Stromal cell of bone marrow (primary cell): ENCODE measurements at places on chromosomes 7 and 10.
A peak's percentile ranks its signal among the peaks of the same experiment; 100 is the strongest.

GRCh38 chr10:58898854-58899573 is 277.4 kb upstream of the PHYHIPL start:
- no peak for DNase-seq

GRCh38 chr10:34131152-34131551 is 683.9 kb downstream of the PARD3 start:
- DNase-seq: no peak

DNA sequence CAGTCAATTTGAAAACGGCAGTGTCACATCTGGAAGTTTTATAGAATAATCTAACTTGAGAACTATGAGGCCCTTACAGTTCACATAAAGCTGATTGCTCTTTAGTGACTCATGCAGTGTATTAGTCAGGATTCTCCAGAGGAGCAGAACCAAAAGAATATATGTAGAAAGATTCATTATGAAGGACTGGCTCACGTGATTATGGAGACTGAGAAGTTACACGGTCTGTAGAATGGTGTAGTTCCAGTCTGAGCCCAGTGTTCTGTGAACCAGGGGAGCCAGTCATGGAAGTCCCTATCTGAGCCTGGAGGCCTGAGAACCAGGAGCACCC is 21.5 kb downstream of the RBM33 start:
- DNase-seq: peak; percentile 76

DNA sequence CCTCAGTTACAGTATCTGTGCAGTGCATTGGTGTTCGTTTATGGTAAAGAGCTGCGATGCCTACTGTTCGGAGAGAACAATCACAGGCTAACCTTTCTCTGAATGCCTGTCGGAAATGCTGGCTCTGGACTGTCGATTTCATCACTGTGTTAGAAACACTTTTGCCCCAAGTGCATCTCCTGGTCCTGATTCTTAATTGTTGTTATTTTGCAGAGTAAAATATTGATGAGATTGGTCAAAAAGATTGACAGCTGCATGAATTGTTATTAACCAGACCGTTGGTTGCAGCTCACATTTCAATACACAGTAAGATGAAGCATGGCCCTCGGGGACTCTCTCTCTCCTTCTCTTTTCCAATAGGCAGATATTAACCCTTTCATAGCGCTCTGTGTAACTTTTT is 557.4 kb upstream of the ADARB2 start:
- no peak for DNase-seq

DNA sequence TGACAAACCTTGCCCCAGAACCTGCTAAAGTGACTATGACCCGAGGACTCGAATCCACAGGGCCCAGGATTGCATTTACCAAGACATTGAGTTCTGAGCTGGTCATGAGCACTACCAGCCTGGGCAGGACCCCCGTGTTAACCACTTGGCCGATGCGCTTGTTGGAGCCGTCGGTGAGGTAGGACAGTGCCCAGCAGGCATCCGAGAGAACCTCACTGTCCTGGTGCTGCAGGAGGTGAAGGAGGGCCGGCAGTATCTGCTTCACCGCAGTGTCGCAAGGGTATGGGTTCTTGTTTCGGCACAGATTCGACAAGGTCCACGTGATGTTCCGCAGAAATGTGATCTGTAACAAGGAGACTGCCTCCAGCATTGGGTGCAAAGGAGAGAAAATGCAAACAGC is 19.7 kb downstream of the KPNA7 start:
- no peak for DNase-seq

GRCh38 chr10:112985690-112986543 is 35.9 kb downstream of the TCF7L2 start:
- DNase-seq: peak; percentile 65

DNA sequence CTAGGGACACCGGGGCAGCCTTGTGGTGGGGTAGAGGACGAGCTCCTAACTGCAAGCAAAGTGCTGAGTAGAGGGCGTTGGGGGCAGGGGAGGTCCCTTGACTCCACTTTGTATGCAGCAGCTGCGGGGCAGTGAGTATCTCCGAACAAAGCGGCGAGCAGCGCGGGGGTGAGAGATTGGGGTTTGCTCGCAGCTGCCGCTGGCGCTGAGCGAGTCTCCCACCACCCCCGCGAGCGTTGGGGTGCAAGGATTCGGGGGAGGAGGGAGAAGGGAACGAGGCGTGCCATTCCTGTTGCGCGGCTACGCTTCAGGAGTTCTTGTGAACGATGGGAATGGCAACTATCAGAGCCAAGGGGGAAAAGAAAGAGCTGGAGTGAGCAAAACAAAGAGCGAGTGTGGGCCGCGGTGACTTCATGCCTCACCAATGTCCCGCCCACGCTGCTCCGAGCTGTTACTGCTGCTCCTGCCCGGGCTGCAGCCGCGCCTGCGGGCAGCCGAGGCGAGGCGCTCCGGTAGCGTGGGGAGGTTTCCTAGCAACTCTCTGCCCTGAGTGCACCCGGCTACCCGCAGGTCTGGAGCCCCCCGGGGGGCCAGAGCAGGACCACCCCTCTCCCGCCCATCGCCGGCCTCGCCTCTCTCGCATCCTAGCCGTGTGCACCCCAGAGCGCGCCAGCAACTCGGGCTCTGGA is at the start of gene ITGB8:
ITGB8 (plus strand) TSS at position 662 of the 689 bp plus-strand sequence. CDS start 907 bp downstream, outside the sequence.
- DNase-seq: peak; percentile 85

DNA sequence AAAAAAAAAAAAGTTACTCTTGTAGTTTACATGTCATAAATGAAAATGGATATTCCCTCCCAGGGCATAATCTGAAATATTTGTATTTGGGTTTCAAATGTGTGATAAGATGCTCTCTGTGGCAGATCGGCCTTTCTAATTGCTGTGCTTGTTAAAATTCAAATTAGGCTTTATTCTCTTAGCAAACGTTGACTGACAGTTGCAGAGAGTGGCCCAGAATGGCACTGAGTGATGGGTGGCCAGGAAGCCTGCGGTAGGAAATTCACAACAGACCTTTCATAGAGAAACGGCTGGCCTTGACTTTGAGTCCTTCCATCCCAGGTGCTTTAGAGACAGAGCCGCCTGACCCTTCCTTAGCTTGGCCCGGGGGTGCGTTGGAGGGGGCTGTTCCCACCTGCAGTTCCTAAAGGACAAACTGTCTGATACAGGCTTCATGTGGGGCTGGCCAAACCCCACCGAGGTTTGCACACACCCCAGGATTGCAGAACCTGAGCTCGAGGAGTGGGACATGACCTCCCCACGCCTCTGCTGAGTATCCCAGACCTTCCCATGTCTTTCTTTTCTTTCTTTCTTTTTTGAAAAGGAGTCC is 152.7 kb downstream of the CUX1 start:
- no peak for DNase-seq

- no peak for DNase-seq
Observed at GRCh38 chr7:127890726-127891125, 140.5 kb downstream of the LRRC4 start.

GRCh38 chr7:86747698-86748097 is 104.0 kb downstream of the GRM3 start:
- DNase-seq: no peak

DNA sequence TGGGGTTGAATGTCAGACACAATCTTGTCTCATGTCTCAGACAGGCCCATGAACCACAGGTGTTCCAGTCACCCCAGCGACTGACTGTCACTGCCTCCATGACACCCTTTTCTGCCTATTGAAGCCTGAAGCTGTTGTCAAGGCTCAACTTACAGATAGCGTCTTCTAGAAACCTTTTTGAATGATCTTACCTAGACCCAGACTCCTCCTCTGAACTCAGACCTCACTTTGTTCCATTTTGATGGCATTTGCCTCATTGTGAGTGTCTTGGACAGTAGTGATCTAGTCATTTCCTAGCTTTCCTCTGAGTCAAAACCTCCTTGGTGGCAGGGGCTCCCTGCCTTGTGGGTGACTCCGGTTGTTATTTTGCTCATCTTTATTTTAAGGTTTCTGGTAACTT is 98.3 kb upstream of the AGK start:
- DNase-seq: no peak

GRCh38 chr7:54738737-54739136 is 20.3 kb downstream of the SEC61G start:
- DNase-seq: no peak

DNA sequence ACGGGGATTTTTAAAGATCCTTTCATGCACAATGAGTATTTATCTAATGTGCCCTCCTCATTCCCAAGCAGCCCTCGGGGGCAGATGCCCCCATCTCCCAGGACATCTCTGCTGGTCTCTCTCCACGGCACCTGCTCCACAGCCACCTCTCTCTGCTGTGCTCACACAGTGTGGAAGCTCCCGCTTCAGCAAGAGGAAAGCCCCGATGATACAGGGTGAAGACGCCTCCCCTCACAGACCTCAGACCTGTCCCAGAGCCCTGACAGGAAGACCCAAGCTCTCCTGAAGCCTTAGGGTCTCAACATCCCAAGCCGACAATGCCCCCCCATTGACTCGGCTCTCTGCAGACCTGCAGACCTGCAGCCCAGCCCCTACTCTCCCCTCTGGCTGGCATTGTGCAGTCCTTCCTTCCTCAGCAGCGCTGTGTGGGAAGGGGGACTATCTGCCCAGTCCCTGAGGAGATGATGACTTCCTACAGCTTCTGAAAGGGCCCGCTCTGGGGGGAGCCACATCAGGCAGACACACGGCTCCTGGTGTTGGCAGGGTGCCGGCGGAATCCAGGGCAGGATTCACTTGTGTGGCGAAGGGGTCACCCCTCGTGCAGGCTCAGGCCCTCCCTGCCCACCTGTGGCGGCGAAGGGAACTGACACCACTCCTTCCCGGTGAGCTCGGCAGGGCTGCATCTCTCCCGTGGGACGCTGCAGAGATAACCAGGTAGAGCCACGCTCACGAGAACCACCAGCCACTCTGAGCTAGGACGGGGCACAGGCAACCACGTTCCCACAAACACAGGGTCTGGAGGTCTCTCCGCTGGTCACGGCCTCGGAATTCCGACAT is 61.8 kb downstream of the PTPRN2 start:
- no peak for DNase-seq

DNA sequence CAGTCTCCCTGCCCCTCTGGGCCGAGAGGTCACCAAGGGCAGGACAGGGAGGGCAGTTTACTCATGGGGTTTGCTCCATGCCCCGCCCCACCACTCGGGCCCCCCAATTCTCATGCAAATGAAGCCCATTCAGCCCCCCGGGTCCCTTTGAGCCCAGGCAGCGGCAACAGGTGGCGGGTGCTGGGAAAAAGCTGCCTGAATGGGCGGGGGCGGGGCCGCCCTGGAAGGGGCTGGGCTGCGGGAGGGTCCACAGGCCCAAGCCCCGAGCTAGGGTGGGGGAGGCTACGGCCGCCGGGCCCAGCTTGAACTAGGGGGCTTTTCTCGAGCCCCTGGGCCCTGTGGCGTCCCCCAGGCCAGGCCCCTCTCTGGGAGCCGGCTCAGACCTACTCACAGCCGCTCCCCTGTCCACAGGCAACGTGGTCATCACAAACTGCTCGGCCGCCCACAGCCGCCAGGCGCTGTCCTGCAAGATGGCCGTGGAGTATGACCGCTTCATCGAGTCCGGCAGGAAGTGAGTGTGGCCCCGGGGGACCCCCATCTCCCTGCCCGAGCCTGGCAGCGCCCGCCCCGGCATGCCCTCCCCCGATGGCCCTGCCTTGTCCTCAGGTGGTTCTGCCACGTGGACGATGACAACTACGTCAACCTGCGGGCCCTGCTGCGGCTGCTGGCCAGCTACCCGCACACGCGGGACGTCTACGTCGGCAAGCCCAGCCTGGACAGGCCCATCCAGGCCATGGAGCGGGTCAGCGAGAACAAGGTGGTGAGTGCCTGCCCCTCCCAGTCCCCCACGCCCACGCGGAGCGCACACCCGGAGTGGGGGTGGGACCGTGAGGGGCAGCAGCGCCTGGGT is 5.5 kb downstream of the LFNG start:
- no peak for DNase-seq

DNA sequence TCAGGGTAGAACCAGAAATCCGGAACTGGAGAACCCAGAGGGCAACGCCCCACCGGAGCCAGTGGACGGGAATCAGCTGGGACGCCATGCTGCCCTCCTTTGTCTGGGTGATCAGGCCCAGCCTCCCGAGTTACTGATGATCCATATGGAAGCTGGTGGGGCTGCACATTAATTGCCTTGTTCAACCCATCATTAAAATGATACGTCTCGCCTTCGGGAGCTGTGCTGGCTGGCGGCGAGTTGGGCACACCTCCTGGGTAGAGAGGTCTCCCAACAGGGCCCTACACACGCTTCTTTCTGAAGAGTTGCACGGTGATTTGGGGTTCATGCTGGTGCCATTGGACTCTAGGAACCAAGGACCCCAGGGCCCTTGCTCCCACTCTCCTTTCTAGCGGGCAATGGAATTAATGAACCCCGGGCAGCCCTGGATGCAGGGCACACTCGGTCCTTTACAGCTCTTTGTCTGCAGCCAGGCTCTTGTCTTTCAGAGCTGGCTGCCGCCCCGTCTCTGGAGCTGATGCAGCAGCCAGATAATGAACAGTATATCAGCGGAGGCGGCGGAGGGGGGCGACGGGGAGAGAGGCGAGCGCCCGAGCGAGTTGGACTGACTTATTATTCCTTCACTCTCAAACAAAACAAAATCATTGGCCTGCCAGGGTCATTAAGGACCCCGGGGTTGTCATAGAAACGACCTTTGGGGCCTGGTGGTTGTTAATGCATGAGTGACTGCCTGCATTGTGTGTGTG is 412.2 kb upstream of the ZMIZ1 start:
- no peak for DNase-seq

GRCh38 chr10:61901829-61902444 is 438 bp downstream of the ARID5B start:
- no peak for DNase-seq

DNA sequence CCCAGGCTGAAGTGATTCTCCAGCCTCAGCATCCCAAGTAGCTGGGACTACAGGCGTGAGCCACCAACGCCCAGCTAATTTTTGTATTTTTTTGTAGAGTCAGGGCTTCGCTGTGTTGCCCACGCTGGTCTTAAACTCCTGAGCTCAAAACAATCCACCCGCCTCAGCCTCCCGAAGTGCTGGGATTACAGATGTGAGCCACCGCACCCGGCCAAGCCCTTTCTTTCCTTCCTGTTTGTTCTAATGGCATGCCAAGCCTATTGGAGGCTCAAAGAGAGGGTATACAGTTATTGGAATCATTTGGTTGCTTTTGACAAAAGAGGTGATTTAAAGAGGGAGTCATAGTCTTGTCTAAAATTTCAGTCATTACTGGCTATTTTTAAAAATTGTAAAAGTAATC is 46.0 kb upstream of the TRIM8 start:
- no peak for DNase-seq

GRCh38 chr10:1214882-1215540 is 158.8 kb downstream of the WDR37 start:
- DNase-seq: no peak

GRCh38 chr10:128468462-128468861 is 342.2 kb upstream of the MKI67 start:
- DNase-seq: no peak

DNA sequence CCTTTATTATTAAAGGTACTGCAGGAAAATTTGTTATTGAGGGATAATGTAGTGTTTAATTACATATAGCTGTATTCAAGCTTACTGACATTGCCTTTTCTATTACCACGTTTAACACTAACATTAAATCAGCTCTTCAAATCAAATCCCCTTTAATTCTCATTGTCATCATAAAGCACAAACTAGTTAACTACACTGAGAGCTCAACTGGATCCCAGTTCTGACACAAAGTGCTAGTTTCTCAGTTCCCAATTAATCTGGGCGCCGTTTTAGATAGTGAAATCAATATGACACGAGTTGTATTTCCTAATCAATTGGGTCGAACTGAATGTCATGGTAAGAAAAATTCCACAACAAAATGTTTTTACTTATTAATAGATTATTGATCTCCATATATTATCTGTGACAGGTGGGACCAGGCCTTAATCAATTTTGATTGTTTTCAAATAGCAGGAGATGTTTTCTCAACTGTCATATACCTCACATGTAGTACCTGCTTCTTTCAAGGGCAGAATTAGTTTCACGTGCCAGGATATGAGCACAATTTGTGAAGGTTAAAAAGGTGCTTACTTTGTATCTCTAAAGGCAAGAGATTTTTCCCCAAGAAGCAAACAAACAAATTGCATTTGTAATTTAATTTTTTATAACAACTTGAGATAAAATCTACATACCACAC is 71.0 kb downstream of the AASS start:
- DNase-seq: no peak
